ENCODE measurements at places on chromosomes 13 and 19.

- no peak for DNase-seq
These were observed 10.8 kb downstream of the SOX21 start for GRCh38 chr13:94701313-94702180.

GRCh38 chr19:51076631-51077213 is 6.0 kb downstream of the KLK14 start:
- no peak for DNase-seq

DNA sequence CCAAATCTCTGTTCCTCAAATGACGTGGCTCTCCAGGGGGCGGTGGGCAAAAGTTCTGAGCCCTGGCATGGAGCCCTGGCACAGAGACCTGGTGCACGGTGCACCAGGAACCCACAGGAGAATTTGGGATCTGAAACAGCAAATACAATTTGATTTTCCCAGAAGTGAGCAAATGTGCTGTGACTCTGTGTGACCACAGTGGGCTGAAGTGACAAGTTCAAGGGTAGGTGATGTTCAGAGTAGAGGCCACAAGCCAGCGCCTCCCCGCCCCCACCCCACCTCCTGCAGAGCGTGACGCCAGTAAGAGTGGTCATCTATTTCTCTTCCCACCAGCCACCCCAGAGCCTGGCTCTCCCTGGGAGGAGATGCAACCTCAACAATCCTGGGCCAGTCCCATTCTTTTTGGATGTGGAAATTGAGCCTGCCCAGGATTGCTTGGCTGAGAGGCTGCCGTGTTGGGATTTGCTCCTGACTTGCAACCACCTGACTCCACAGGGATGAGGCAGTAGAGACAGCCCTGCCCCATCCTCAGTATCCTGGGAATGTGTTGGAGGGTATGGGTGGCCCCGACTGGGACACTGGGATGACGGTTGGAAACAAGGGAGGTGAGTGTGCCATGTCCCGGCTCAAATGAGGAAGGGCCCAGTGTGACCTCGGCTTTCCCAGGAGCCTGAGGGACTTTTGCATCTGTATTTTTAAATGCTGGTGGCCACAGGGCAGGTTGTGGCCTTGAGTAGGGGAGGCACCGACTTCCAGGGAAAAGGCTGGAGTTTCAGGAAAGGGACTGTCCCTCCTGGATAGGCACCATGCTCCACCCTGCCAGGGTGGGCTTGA is 11.1 kb upstream of the BCL3 start:
- no peak for DNase-seq

DNA sequence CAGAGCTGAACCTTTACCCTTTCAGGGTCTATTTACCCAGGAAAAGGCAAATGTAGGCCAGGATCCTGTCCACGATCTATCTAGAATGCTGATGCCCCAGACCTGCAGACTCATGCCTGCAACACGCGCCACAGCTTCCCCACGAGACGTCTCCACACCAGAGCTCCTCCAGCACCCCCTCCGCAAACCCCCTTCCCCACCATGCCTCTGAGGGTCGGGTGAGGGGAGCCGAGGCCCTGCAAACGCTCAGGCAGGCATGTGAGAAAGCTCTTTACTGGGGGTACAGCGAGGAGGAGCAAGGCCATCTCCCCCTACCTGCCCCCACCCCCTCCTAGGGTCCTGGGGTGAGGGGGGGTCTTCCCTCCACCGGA is 8.9 kb downstream of the DYRK1B start:
- DNase-seq = no peak

- DNase-seq = no peak
These were observed 546.3 kb downstream of the MYO16 start for GRCh38 chr13:109175666-109176065.

DNA sequence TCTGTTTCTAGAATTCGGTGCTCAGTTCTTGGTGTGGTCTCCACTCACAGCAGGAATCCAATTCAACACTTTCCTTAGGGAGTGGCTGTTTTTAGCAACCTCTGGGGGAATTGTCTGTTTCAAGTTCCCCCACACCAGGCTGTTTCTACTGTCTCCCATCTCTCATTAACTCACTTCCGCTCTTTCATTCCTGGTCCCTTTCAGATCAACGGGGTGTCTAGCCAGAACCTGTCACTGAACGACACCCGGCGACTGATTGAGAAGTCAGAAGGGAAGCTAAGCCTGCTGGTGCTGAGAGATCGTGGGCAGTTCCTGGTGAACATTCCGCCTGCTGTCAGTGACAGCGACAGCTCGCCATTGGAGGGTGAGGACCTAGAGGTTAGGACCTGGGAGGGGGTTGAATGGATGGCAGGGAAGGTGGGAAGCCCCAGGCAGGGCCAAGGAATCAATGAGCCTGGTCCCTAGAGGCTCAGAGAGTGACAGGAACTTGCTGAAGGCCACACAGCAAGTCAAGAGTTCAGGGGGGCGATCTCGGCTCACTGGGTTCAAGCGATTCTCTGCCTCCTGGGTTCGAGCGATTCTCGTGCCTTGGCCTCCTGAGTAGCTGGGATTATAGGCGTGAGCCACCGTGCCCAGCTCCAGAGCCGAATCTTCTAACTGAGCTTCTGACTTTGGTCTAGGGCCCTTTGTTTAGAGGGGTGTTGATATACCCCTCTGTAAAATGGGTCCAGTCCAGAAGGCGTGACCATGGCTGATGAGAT is 25.5 kb downstream of the TJP3 start:
- DNase-seq = no peak

DNA sequence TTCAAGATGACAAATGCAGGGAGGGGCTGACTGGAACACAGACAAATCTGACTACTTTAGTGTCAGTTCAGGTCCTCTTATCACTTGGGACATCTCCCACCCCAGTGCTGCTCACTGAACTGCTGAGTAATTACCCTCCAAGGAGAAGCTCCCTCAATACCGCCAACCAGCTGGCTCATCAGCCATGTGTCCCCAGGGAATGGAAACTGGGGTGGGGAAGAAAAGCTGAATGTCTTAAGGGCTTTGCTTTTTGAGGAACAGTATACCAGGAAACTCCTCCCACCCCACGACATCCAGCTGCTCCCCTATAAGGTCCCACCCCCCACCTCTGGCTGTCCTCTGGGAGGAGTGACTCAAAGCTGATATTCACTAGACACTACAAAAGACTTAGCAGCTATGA is 2.0 kb downstream of the ZNF823 start:
- no peak for DNase-seq

GRCh38 chr19:44585371-44586133 is 27.8 kb upstream of the IGSF23 start:
- DNase-seq = no peak

Data from right lung (tissue), 10 donors.